Activated CD8-positive, alpha-beta T cell treated with anti-CD3 and anti-CD28 coated beads, Interleukin-2, amount 10 ng/mL, durations not matched to agents 7 days and 5 days (primary cell): ENCODE measurements at places on chromosomes 2 and 18. TPM values are rescaled to one million over a fixed set of nuclear protein-coding genes. Genes with fewer than 3 reads are reported as not detected.

GRCh38 chr18:66972681-66973080 is 368.8 kb upstream of the CDH19 start:
- no peak for DNase-seq

GRCh38 chr2:238157506-238158017 is 1.2 kb upstream of the ERFE start:
- no peak for DNase-seq

- no peak for DNase-seq
These were observed 19.8 kb downstream of the CREG2 start for GRCh38 chr2:101367508-101367907.

DNA sequence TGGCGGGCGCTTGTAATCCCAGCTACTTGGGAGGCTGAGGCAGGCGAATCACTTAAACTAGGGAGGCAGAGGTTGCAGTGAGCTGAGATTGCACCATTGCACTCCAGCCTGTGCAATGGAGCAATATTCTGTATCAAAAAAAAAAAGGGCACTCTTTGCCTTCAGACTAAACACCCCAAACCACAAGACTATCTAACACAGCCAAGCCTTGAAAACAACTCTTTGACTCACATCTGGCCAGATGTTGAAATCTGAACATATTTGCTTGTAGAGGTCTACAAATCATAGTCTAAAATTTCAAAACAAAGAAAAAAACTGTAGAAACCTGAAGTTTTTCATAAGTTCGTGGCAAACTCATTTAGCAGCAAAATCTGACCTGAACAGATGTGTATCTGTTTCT is 94.9 kb downstream of the FAM161A start:
- DNase-seq: no peak

- no peak for DNase-seq
These were observed 16.6 kb downstream of the THAP4 start for GRCh38 chr2:241620419-241620769.

GRCh38 chr2:144020047-144020446 is 499.9 kb downstream of the ZEB2 start:
- DNase-seq: no peak

The GAREM1 gene
- total RNA-seq: not detected

DNA sequence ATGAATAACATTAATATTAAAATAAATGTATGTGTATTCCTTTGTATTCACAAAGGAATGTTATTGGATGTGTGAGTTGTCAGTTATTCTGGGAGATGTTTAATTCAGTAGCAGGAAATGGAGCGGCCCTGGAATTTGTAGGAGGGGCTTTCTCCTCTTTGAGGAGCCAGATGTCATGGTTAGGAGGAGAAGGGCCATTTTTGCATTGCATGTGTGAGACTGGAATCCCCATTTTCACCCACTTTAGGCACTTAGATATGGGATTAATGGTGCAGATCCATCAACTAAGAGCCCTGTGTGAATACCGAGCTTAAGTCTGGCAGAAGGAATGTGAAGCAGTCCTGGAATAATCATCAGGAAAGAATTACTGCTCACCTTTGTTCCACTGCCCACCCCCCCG is 439.2 kb downstream of the PARD3B start:
- DNase-seq: no peak

GRCh38 chr2:62016957-62017356 is 111.5 kb downstream of the COMMD1 start:
- DNase-seq: no peak

DNA sequence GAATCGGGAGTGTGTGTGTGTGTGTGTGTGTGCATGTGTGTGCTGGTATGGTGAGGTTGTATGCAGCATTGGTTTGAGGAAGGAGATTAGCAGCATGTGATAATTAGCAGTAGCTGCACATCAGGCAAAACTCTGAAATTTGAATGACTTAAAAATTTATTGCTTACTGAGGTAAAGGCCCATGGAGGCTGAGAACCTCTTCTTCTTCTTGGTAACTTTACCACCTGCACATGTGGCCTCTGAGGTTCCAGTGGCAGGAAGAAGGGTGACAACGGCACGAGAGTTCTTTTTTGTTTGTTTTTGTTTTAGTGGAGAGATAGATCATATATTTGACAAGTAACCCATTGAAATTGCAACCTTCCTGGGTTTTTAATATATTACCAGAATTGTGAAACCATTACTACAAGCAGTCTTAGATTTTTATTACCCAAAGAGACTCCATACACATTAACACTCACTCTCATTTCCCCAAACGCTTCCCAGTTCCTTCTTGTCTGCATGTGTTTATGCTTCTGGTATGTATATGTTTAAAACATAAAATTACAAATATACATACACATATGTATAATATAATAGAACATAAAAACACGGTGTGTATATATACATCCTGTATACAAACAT is 292.1 kb downstream of the PTGR3 start:
- DNase-seq: no peak

DNA sequence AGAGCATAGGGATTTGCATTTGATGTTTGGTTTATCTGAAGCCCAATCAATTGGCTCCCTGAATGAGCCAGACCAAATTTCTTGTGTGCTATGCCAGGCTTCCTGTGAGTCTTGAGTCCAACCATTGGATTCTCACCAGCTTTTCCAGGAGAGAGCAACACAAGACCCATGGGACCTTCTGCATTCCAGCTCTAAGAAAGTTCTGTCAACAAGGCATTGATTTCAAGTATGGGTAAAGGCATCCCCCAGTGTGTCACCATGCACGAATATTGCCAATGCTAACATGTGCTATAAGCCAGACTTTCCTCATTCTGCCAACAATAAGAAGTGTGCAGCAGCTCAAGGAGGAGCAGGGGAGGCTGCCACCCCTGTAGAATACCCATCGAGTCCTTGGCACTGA is 266.6 kb downstream of the ETAA1 start:
- no peak for DNase-seq

The CHRND gene
- total RNA-seq: not detected

GRCh38 chr2:23135481-23136100 is 249.4 kb upstream of the KLHL29 start:
- no peak for DNase-seq

DNA sequence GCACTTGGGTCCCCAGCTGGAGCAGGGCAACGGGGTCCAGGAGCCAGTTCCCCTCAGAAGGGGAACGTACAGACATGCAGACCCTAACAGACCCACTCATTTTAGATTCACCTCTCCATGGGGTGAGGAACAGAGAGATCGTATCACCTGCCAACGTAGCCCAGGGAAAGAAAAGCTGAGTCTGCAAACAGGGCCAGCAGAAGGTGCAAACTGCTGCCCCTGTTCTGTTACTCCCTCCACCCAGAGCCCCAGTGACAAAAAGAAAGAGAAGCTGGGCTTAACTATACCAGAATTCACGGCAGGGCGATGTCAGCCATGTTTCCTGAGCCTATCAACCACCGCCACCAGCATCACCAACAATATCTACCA is 817 bp upstream of the HS1BP3 start:
- DNase-seq: no peak

The SIX3 gene
- total RNA-seq: 0.10 TPM

DNA sequence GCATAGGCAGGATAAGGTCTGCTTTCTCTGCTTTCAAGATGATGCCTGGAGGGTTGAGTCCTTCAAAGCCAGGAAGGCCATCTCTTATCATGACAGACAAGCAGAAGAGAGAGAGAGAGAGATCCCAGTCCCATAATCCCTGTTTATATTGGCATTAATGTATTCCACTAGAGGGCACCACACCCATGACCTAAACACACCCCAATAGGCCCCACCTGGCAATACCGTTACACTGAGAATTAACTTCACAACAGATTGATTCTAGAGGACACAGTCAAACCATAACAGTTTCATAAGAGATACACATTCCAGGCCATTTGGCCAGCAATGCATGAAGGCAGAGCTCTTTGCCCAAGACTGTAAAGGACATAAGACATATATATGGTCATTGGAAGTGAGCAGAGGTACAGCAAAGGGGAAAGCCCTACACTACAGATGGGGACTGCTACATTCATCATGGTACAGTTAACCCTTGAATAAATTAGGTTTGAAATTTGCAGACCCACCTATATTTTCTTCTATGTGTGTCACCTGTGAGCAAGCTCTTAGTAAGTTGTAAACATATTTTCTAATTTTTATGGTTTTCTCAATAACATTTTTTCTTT is 1516.1 kb downstream of the RPIA start:
- no peak for DNase-seq

The GPN1 gene
- 39.7 TPM for total RNA-seq

GRCh38 chr2:238143239-238143951 is 4.9 kb downstream of the KLHL30 start:
- no peak for DNase-seq

The ALPG gene
- not detected for total RNA-seq

- DNase-seq: no peak
These were observed 135.9 kb upstream of the SERPINE2 start for GRCh38 chr2:224174990-224175389.

The DLX1 gene
- not detected for total RNA-seq

DNA sequence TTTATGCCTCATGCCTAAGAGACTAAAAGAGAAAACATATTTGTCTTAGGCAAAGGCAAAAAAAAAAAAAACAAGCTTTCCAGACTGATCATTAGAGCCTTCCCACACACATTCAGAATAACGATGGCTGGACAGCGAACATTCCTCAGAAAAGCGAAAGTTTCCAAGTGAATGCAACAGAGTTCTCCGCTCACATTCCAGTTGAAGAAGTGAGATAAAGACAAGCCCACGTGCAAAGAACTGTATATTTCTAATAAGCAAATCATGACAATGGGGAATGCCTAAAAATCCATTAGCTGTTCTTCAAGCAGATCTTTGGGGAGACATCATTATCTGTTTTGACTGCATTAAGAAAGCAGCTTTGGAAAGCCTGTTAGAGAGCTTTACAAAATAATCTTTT is 347.9 kb downstream of the METTL4 start:
- DNase-seq: no peak

The SERPINB13 gene
- total RNA-seq: not detected

The SERTAD2 gene
- 21.8 TPM for total RNA-seq

The NEU2 gene
- total RNA-seq: not detected

The HNMT gene
- total RNA-seq: not detected

DNA sequence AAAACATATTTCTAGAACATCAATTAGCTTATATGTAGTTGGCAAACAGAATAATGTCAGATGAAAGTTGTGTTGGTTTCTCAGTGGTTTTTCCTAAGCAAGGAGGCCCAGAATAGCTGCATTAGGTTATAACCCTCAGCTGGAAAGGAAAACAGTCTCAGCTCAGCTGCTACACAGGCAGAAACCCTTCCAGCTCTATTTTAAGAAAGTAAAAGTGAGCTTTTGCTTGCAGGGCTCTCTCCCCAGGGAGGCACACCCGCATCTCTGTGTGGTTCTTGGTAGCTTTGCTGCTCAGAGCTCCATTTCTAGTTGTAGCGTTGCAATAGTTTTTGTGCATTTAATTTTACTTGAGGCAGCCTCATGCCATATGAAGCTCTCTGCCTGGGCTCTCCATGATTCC is 54.6 kb downstream of the PIKFYVE start:
- DNase-seq: no peak

The MERTK gene
- 0.10 TPM for total RNA-seq

- DNase-seq: no peak
These were observed 144.3 kb upstream of the SERTAD2 start for GRCh38 chr2:64797881-64798575.
